ENCODE measurements at places on chromosomes 13 and 19.

DNA sequence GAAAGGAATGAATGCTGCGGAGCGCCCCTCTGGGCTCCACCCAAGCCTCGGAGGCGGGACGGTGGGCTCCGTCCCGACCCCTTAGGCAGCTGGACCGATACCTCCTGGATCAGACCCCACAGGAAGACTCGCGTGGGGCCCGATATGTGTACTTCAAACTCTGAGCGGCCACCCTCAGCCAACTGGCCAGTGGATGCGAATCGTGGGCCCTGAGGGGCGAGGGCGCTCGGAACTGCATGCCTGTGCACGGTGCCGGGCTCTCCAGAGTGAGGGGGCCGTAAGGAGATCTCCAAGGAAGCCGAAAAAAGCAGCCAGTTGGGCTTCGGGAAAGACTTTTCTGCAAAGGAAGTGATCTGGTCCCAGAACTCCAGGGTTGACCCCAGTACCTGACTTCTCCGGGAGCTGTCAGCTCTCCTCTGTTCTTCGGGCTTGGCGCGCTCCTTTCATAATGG, 8.6 kb downstream of the PDX1 start:
- no peak for DNase-seq
- H3K27me3 ChIP-seq = peaks cover 19% of the 10 kb centered on the region
- H3K36me3 ChIP-seq = no peaks in the 10 kb centered on the region
- no peak overlapping the region for H3K27ac ChIP-seq
- H3K4me1 ChIP-seq = peaks cover 4% of the 10 kb centered on the region

- H3K4me1 ChIP-seq = peaks cover 15% of the 10 kb centered on the region
- no peaks in the 10 kb centered on the region for H3K36me3 ChIP-seq
- no peak overlapping the region for H3K27ac ChIP-seq
- H3K4me3 ChIP-seq = no peak overlapping the region
- DNase-seq = no peak
Measured at GRCh38 chr13:111117289-111117688, 2.2 kb downstream of the ARHGEF7 start.

DNA sequence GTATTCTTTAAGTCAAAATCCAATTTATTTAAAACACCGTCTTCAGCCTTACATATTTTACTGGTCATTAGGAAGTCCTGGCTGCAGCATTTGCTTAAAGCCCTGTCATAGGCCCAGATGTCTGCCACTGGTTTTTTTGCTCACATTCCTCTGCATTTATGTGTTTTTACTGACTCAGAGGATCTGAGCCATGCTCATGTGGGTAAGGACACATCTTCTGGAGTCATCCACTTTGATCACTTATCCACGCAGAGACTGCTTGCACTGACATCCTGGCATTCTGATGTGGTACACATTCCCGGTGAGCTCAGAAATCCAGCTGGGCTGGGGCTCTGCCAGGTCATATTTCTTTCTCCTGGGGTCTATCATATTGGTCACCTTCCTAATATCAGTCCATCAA, 531.7 kb upstream of the ARGLU1 start:
- H3K27me3 ChIP-seq = no peaks in the 10 kb centered on the region
- H3K4me1 ChIP-seq = no peaks in the 10 kb centered on the region
- DNase-seq = no peak
- H3K4me3 ChIP-seq = no peak overlapping the region
- no peaks in the 10 kb centered on the region for H3K36me3 ChIP-seq

DNA sequence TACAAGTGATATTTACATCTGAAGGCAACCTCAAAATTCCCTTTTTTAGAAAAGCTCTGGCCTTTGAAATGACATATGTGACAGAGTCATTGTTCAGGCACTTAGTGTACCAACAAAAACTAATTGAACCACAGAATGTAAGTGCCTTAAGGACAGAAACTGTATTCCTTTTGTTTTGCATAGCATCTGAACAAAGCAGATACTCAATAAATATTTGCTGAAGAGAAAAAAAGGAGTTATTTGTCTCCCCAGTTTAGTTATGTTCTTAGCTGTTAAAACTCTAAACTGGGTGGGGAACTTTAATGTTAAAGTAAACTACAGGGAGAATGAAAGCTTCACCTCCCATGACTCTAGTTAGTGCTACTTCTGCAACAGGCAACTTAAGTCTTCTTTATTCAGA, 56.8 kb upstream of the KLF5 start:
- peaks cover 9% of the 10 kb centered on the region for H3K36me3 ChIP-seq
- DNase-seq = no peak
- no peaks in the 10 kb centered on the region for H3K4me1 ChIP-seq
- H3K27me3 ChIP-seq = no peaks in the 10 kb centered on the region
- no peak overlapping the region for H3K27ac ChIP-seq
- H3K4me3 ChIP-seq = no peak overlapping the region

DNA sequence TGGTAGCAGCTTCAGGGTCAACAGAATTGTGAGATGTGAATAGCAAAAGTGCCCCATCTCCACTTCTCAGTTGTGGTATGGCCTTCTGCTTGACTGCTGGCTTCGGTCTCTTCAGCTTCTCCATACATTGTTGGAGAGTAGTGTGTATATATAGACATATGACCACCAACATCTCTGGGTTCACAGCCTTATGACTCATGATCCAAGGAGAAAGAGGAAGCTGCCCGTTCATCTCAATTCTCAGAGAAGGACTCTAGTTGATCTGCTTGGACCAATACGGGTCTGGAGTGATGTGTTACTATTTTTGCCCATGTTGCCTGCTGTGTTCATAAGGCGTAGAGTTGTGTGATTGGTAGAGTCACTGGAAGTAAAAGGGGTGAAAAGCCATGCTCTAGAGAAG, 3.6 kb upstream of the COMMD6 start:
- H3K36me3 ChIP-seq = no peaks in the 10 kb centered on the region
- peaks cover 21% of the 10 kb centered on the region for H3K4me1 ChIP-seq
- DNase-seq = no peak
- H3K27ac ChIP-seq = no peak overlapping the region
- H3K27me3 ChIP-seq = peaks cover 1% of the 10 kb centered on the region

DNA sequence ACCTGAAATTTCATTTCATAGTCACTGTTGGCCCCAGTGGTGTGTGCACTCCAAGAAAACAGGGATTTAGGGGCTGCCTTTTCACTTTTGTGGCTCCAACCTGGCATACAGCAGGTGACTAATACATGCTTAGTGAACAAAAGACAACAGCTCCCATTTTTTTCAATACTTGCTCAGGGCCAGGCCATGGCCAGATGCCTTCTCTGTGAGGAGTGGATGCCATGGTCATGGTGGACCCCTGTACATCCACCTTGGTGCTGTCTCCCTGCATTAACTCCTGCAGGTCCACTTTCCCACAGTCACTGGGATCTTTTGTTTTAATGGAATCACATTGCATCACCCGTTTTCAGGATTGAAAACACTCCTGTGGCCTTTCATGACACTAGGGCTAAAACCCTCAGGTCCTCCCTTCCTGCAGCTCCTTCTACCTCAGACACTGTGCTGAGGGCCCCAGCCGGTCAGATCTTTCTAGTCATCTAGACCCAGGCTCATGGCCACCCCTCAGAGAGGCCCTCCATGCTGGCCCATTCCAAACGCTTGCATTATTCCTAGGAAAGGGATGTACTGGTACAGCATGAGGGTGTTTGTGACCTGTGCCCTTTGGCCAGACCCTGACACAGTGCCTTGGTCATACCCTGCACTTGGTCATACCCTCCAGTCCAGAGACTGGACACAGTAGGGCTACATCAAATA, 1.2 kb upstream of the TMEM147 start:
- H3K27ac ChIP-seq = peak overlapping the region; percentile 95
- DNase-seq = no peak
- peaks cover 30% of the 10 kb centered on the region for H3K4me1 ChIP-seq
- H3K4me3 ChIP-seq = peak overlapping the region; percentile 90

DNA sequence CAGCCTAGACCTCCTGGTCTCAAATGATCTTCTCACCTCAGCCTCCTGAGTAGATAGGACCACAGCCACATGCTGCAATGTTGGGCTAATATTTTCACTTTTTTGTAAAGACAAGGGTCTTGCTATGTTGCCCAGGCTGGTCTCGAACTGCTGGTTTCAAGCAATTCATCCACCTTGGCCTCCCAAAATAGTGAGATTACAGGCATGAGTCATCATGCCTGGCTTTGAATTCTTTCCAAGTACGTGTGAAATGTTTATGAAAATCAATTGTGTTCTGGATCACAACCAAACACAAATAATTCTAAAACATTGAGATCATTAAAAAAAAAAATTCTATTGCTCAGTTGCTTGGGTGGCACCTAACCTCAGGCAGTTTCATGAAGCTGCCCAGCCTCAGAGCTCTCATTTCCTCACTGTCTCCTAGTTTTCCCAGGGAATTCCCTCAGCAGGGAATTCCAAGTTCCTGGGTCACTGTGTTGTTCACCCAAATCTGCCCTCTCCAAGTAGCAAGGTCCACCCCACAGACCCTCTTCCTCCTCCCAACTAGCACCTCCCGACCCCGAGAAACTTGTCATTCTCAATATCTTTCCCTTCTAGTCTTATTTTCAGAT, 44.8 kb downstream of the ING1 start:
- no peaks in the 10 kb centered on the region for H3K4me1 ChIP-seq
- no peak overlapping the region for H3K27ac ChIP-seq
- peaks cover 3% of the 10 kb centered on the region for H3K27me3 ChIP-seq
- H3K4me3 ChIP-seq = no peak overlapping the region
- DNase-seq = no peak

DNA sequence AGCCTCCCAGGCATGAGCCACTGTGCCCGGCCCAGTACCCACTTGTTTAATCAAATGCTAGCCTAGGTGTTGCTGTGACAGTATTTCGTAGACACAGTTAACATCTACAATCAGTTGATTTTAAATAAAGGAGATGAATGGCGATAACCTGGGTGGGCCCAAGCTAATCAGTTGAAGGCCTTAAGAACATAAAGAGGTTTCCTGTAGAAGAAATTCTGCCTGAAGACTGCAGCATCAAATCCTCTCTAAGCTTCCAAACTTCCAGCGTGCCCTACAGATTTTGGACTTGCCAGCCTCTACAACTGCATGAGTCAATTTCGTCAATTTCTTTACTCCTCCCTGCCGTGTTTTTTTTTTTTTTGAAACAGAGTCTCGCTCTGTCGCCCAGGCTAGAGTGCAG, 13.2 kb upstream of the SULT2A1 start:
- H3K4me3 ChIP-seq = no peak overlapping the region
- H3K36me3 ChIP-seq = no peaks in the 10 kb centered on the region
- H3K27ac ChIP-seq = no peak overlapping the region
- peaks cover 1% of the 10 kb centered on the region for H3K27me3 ChIP-seq

DNA sequence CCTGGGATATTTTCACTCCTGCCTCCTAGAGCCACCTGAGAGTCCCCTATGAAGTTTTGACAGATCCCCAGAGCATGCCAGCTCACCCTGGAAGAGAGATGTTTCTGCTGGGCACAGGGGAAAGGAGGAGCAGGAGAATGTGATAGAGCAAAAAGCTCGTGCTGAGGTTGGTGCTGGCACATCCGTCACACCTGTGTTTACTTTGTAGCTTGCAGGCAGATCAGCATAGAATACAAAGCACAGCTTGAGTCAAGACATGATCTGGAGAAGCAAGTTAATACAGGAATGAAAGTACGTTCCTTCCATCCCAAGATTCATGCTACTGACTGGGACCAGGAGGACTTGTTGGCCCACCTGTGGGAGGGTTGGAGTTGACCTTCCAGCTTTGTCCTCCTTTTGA, 46.1 kb downstream of the HSPH1 start:
- DNase-seq = no peak
- peaks cover 7% of the 10 kb centered on the region for H3K27me3 ChIP-seq
- H3K36me3 ChIP-seq = no peaks in the 10 kb centered on the region
- H3K4me1 ChIP-seq = no peaks in the 10 kb centered on the region
- no peak overlapping the region for H3K27ac ChIP-seq

- peaks cover 5% of the 10 kb centered on the region for H3K36me3 ChIP-seq
- H3K4me1 ChIP-seq = peaks cover 28% of the 10 kb centered on the region
- peak overlapping the region; percentile 85 for H3K27ac ChIP-seq
- peaks cover 10% of the 10 kb centered on the region for H3K27me3 ChIP-seq
Measured at GRCh38 chr19:17001603-17002183, 24.9 kb downstream of the CPAMD8 start.

GRCh38 chr13:84651705-84652104, 769.4 kb upstream of the SLITRK1 start:
- no peak for DNase-seq
- H3K4me3 ChIP-seq = no peak overlapping the region
- no peaks in the 10 kb centered on the region for H3K36me3 ChIP-seq

DNA sequence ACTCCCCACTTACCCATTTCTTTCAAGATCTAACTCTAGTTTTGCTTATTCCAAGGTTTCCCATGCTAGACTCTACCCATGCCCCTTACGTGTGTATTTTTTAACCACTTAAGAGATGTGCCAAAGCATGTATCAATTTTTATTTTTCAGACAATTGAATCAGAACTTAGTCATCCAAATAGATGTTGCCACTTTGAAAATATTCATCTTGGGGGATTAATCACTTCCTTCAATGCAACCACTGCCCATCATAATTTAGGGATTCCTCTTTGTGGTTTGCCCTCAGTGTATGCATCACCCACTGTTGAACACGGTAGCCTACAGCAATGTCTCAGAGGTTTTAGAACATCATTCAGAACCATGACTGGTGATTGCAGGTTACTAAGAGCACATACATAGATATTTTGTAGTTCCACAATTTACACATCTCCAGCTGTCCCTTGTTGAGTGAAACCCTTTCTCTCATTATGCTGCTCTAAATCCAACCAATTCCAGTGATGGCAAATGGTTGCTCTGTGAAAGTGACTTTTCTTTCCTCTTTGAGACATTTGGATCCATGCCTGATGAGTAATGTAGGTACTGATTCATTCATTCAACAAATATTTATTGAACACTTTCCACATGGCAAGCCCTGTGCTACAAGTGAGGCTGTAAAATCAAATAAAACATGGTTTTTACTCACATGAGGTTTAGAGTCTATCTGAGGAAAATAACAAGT, 60.6 kb upstream of the SERP2 start:
- H3K4me1 ChIP-seq = no peaks in the 10 kb centered on the region
- no peaks in the 10 kb centered on the region for H3K36me3 ChIP-seq
- no peak overlapping the region for H3K4me3 ChIP-seq
- H3K27ac ChIP-seq = no peak overlapping the region

DNA sequence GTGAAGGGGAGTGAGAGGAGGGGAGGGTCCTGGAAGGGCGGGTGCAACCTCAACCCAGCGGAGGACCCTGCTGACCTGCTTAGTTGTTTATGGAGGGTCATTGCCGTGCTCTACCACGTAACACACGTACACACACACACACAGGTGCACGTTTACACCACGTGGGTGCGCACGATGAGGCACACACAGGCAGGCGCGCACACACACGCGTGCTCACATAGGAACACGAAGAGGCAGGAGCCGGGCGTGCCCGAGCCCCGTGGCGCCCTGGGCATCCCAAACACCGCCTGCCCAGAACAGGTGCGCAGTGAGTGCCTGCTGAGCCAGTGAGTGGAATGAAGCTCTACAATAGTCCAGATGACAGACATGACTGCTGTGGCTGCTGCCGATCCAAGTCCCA, 11.2 kb upstream of the MADCAM1 start:
- peaks cover 13% of the 10 kb centered on the region for H3K4me1 ChIP-seq
- no peak for DNase-seq
- peaks cover 21% of the 10 kb centered on the region for H3K27me3 ChIP-seq

- H3K27me3 ChIP-seq = peaks cover 3% of the 10 kb centered on the region
- no peak overlapping the region for H3K27ac ChIP-seq
- DNase-seq = no peak
- no peak overlapping the region for H3K4me3 ChIP-seq
- no peaks in the 10 kb centered on the region for H3K36me3 ChIP-seq
Measured at GRCh38 chr19:33863436-33863835, 66.8 kb downstream of the KCTD15 start.

- no peak overlapping the region for H3K27ac ChIP-seq
- no peak overlapping the region for H3K4me3 ChIP-seq
- H3K27me3 ChIP-seq = peaks cover 2% of the 10 kb centered on the region
- peaks cover 3% of the 10 kb centered on the region for H3K4me1 ChIP-seq
- no peaks in the 10 kb centered on the region for H3K36me3 ChIP-seq
Measured at GRCh38 chr19:32735936-32736335, 16.4 kb downstream of the TDRD12 start.

- no peaks in the 10 kb centered on the region for H3K4me1 ChIP-seq
- no peaks in the 10 kb centered on the region for H3K36me3 ChIP-seq
- DNase-seq = no peak
Measured at GRCh38 chr13:35343417-35343816, 133.1 kb downstream of the MAB21L1 start.
